HS-27A (cell line): ENCODE measurements at places on chromosomes 1 and 21.

DNA sequence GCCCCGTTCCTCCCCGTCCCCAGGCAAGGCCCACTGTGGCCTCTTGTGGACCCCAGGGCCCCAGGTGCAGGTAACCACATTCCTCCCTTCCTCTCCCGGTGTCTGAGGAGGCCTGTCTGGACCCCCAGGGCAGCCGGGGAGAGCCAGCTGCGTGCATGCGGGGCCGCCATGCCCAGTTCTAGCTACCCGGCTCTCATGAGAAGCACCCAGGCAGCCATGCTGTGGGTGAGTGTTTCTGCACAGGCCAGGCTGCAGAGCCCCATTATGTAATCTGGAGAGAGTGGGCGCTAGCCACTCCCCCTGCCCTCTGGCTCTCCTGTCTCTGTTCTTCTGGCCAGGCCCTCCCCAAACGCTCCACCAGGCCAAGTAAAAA lies 18.4 kb upstream of the PLEKHG5 start:
- DNase-seq, result no peak

DNA sequence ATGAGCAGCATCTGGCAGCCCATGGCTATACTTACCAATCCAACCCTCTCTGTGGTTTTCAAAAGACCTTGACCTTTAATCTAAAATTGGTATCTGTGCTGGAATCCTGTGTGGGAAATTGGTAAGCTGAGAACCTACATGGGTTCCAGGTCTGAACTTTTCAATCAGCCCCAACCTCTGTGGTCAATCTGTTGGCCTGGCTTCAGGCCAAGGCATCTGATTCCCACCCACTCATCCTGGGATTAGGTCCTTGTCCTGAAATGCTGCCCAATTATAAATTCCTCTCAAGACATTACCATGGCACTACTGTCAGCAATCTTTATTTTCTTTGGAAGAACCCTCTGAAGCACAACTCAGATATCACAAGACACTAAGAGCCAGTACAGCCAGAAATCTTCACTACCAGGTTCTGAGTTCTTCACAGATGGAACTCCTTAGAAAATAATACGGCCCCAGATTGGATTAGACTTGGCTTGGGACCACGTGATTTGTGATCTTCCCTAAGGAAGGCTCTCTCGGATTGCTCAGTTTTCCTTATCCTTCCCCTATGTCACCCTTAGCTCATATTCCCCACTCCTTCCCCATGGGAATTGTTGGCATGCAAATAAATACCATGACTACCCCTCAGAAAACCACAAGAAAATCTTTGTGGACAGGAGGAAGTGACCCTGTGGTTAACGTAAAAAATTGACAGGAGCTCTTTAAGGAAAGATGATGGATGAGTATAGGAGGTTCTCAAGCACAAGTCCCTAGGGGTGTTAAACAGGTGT lies 207.9 kb upstream of the ST6GALNAC5 start:
- peak; percentile 50 for DNase-seq

DNA sequence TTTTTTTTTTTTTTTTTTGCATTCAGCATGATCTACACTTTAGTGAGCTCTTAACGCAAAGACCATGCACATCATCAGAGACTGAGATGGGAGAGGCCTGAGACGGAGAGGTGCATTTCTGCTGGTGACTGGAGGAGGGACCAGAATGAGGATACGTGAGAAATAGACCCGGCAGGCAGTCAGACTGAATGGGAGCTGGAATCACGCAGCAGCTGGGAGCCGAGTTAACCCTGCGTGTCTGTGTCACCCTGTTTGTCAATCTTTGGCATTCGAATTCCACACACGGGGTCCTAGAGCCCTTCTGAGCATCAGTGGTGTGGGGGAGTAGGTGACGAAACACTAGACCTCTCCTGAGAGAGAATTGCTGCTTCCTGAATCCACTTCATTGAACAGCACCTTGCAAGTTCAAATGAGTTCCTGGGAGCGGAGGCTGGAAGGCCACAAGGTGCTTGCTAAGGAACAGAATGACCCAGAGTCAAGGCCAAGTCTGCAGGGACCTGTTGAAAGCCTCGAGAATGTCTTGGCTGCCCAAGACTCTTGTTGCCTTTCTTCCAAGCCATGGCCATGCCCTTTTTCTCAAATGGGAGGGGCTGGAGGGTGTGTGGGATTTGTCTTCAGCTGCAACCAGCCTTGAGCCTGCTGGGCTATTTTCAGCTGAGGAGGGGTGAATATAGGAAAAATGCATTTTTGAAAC lies 123.3 kb downstream of the CNIH3 start:
- no peak for DNase-seq

- DNase-seq, result no peak
These were observed 10.8 kb downstream of the NHLH1 start for GRCh38 chr1:160377585-160378206.

DNA sequence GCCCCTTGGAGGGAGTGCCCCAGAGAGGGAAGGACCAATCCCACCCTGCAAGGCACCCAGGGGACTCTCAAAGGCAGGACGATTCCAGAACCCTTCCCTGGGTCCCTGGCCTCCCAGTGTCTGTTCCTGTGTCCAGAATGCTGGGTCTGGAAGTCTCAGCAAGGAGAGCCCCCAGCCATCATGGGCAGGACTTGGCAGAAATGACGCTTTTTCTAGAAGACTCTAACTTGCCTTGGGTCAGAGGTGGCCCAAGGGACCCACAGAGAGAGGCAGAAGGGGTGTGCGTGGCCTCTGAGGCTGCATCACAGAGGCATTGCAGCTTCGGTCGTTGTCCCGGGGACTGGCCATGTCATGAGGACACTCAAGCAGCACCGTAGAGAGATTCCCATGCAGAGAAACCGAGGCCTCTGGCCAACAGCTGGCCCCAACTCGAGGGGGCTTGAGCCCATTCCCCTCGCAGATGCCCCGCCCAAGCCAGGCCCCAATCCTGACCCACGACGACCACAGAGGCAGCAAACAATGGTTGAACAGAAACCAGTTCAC lies 57.8 kb downstream of the WNT9A start:
- no peak for DNase-seq

DNA sequence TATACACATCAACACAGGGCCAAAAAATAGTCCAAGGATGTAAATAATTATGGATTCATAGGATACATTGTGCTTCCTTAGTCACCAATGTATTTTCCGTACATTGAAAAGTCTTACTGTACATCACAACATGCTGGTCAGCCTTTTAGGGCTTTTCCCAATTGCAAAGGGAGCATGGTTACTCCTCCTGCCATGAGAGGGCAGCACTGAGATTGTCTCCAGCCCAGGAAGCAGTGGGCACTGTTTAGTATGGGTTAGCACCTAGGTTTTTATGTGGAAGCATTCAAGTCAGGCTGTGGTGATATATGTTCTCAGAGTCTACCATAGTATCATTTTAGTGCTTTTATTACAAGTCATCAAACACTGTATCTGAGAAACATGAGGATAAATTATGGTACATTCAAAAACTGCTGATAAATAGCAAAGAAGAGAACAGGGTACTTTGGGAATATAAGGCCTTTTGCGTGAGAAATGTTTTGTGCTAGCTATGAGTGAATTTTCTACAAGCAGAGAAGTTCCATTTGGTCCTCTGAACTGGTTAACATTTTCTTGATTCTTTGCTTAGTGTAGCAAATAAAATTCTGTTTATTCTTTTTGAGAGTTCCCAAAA lies 34.0 kb downstream of the ST6GALNAC5 start:
- DNase-seq, result peak; percentile 49

GRCh38 chr1:62384276-62385005 lies 52.4 kb upstream of the USP1 start:
- DNase-seq, result no peak

DNA sequence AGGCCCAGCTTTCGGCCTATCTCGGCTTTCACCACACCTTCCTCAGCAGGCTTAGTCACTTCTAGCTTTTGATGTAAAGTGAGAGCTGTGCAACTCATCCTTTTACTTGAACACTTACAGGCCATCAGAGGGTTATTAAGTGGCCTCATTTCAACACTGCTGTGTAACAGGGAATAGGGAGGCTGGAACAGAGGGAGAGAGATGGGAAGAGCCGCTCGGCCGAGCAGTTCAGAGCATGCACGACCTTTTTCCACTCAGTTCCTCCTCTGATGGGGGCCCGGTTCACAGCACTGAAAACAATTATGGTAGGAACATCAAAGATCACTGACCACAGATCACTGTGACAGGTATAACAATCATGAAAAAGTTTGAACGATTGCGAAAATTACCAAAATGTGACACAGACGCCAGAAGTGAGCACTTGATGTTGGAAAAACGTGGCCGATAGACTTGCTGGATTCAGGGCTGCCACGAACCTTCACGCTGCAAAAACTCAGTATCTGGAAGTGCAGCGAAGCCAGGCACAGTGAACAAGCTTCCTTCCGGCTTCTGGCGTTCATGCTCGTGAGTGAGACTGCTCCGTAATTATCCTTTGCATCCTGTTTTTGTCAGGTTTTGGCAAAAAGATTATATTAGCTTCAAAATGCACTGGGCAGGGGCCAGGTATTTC lies 28.6 kb downstream of the AGPAT3 start:
- DNase-seq, result no peak

GRCh38 chr21:29613877-29614276 lies 315.2 kb downstream of the BACH1 start:
- DNase-seq, result no peak

- DNase-seq, result no peak
These were observed 8.3 kb upstream of the ZC3H11B start for GRCh38 chr1:219621047-219621786.

- DNase-seq, result no peak
These were observed 39.0 kb downstream of the SMYD2 start for GRCh38 chr1:214319938-214320337.

DNA sequence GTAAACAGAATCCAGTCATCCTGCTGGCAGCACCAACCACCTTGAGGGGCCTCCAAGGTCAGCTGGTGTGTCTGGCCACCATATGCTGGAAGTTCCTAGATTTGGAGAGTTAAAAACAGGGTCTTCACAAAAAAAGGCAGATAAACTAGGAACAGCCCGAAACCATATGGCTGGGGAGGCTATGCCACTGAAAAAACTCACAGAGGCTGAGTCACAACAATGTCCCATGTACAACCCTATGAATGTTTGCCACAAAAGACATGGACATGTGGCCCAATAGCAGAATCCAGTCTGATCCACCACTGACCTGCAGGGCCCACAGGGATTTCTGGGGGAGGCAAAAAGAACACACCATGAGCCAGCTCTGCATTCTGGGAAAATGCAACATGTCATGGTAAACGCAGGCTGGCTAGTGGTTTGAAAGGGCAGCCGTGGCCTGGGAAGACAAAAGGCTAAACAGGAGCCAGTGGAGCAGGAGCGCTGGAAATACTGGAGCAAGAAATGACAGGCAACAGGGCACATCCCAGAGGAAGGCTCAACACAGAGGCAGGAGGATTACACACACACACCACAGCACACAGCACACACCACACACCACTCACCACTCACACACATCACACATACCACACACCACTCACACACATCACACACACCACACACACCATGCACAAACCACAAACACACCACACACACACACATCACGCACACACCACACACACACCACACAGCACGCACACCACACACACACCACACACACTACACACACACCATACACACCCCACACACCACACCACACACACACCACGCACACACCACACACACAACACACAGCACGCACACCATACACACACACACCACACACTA lies 55.4 kb downstream of the HSF2BP start:
- DNase-seq, result no peak

- no peak for DNase-seq
These were observed 75.1 kb upstream of the GRIK1 start for GRCh38 chr21:30014886-30015285.

- DNase-seq, result no peak
These were observed 228.1 kb downstream of the TPR start for GRCh38 chr1:186146974-186147373.

- no peak for DNase-seq
These were observed 172.9 kb downstream of the SDCCAG8 start for GRCh38 chr1:243428617-243429342.

- no peak for DNase-seq
These were observed 36.0 kb downstream of the ATP1A1 start for GRCh38 chr1:116408803-116409720.

DNA sequence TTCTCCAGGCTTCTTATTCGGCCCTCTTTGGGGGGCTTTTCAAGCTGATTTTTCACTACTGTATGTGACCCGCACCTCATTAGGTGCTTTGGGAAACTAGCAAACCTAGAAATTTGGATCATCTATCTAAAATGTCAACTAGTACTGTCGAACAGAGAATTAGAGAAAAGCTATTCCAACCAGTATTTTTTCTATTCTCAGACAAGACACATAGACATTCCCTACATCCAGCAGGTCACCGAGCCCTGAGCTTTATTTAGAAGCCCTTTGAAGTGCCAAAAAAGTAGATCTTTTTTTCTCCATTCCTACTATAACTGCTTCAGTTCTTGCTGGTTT lies 310 bp upstream of the SSR2 start:
- DNase-seq, result no peak

DNA sequence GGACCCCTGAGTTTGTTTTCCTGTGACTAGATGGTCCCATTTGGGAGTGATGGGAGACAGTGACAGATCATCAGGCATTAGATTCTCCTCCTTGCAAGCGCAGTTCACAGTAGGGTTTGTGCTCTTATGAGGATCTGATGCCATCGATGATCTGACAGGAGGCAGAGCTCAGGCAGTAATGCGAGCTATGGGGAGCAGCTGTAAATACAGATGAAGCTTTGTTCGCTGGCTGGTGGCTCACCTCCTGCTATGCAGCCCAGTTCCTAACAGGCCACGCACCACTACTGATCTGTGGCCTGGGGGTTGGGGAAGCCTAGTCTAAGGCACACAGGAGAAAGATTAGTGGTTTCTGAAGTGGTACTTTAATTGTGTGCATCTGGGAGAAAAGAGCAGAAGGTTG lies 7.1 kb upstream of the PLPP3 start:
- no peak for DNase-seq

- no peak for DNase-seq
These were observed 212.3 kb upstream of the DPYD start for GRCh38 chr1:98133131-98133530.

GRCh38 chr1:154862907-154863306 lies 7.2 kb downstream of the KCNN3 start:
- no peak for DNase-seq

DNA sequence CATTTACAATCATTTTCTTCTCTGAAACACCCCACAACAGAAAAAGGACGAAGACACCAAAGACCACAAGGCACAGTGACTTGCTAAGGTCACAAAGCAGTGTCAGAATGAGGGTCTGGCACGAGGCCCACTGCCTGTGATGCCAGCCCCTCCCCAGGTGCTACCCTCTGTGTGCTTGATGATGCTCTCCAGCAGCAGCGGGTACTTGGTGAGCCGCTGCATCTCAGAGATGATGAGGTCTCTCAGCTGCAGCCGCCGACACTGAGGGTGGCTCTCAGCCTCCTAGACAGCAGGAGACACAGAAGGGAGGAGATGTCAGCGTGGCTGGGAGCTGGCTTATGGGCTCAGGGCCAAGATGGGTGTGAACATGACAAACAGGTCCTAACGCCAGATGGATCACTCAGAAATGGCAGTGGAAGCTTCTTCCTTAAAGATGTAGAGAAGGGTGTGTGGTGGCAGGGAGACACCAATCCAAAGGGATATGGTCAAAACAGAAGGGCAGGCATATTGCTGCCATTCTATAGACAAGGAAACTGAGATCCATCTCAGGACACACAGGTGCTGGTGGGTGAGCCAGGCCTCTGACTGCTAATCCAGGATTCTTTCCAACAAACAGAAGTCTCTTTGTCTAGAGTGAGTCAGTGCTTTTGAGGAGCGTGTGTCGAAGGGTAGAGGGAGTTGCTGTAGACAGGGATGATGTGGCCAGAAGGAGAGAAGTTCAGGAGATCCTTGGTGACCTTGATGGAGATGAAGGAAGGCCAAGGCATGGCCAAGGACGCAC lies 25.6 kb downstream of the LRRC71 start:
- no peak for DNase-seq
